Stimulated activated CD8-positive, alpha-beta memory T cell treated with anti-CD3 and anti-CD28 coated beads, Interleukin-15, amount 100 ng/mL, for 1 hour (primary cell): ENCODE measurements at places on chromosomes 12 and 14.
A peak's percentile ranks its signal among the peaks of the same experiment; 100 is the strongest.

DNA sequence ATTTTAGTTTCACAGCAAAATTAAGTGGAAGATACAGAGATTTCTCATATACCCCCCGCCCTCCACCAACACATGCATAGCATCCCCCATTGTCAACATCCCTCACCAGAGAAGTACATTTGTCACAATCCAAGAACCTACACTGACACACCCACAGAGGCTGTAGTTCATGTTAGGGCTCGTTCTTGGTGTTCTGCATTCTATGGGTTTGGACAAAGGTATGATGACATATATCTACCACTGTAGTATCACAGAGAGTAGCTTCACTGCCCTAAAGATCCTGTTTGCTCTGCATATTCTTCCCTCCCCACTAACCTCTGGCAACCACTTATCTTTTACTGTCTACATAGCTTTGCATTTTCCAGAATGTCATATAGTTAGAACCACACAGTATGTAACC is 444.6 kb upstream of the DCN start:
- no peak for DNase-seq

DNA sequence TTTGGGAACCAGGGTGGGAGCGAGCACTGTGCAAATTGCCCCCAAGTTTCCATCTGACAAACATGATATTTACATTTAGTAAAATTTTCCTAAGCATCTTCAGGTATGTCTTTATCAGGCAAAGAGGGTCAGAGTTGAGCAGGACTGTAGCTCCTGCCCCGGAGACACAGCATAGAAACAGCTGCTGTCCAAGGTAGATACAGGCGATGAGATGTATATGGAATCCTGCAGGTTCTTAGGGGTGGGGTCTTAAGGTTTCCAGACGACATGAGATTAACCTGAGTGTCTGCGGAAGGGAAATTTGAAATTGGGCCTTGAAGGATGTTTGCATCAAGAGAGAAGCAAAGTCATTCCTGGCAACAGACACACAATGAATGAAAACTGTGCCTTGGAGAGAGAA is 998.8 kb downstream of the AACS start:
- no peak for DNase-seq

- peak; percentile 31 for DNase-seq
Observed at GRCh38 chr14:77641534-77642341, 25.3 kb upstream of the SPTLC2 start.

DNA sequence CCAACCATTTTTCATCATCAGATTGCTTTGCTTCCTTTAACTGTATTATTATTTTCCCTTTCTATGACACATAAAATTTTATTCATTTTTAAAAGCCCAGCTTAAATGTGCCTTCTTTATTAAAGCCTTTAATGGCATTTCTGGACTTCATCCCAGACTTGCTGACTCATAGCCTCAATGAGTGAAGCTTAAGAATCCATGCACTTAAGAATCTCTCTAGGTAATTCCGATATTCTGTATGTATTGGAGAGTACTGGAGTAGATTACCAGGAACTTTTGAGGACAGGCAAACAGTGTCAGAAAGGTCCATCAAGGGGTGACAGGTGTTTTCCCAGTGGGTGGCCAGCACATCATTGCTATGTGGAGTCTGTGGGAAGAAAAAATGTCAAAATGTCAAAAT is 107.9 kb downstream of the PTPRQ start:
- no peak for DNase-seq

- DNase-seq, result no peak
Observed at GRCh38 chr14:49193332-49194065, 392.7 kb downstream of the RPS29 start.

DNA sequence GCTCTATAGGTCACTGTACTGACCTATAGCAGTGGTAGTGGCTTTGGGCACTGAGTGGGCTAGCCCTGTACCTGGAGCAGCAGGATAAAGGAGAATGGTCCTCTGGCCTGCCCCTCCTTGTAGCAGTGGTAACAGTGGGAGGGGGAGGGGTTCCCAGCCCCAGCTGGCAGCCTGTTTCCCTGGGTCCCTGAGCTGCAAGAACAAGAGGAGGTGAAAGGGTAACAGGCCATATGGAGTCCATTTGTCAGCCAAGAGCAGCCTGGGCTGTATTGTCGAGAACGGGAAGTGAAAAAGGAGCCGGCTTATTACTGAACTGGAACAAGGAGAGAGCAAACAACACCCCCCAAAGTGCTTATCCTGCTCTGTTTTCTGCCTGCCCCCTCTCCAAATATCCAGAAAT is 73.8 kb upstream of the SRSF5 start:
- DNase-seq, result no peak

GRCh38 chr14:54105406-54105805 is 148.8 kb upstream of the BMP4 start:
- DNase-seq, result no peak

DNA sequence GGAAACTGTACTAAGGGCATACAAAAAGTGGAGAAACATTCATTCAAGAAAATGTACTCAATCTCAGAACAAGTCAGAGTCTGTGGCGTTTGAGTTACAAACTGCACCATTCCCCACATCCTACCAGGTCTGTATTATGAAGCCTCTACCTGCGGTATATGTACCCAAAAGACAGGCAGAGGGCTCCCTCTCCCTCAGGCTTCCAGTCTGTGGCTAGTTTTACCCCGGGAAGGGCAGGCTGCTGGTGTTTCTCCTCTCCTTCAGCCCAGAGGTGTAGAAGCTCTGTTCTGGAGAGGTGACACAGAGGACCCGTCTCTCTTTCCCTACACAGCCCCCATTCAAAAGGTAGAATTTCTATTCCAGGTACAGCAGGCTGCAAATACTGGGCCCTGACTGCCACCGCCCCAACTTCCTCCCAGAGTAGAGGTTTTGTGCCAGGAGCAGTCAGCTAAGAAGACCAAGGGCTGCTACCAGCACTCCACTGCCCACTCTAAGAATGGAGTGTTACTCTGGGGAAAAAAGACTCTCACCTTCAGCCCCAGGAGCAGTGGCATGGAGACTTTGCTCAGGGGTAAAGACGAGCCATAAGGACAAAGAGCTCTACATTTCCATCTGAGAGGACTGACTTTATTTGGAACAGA is 39.4 kb downstream of the PARP11 start:
- no peak for DNase-seq

- no peak for DNase-seq
Observed at GRCh38 chr14:52589646-52590045, 37.0 kb downstream of the GPR137C start.

- no peak for DNase-seq
Observed at GRCh38 chr12:131437706-131438492, 273.0 kb upstream of the SFSWAP start.

DNA sequence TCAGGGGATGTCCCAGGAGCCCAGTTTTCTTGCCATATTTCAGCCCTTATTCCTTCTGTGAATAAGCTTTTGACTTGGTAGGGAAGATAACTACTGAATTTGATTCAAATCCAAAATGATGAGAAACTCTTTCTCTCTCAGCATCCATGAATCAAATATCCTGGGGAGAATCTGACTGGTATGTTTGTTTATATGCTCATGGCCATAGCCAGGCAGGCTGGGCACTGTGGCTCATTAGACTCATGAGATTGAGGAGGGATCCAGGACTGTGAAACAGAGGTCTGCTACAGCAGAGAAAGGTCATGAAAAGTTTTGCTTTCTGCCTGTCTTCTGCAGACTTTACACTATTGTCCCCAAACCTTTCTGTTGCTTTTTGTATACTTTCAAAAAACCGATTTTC is 346.4 kb upstream of the ATP2B1 start:
- DNase-seq, result no peak
